ENCODE measurements at places on chromosomes 4 and X.
A peak's percentile ranks its signal among the peaks of the same experiment; 100 is the strongest.

DNA sequence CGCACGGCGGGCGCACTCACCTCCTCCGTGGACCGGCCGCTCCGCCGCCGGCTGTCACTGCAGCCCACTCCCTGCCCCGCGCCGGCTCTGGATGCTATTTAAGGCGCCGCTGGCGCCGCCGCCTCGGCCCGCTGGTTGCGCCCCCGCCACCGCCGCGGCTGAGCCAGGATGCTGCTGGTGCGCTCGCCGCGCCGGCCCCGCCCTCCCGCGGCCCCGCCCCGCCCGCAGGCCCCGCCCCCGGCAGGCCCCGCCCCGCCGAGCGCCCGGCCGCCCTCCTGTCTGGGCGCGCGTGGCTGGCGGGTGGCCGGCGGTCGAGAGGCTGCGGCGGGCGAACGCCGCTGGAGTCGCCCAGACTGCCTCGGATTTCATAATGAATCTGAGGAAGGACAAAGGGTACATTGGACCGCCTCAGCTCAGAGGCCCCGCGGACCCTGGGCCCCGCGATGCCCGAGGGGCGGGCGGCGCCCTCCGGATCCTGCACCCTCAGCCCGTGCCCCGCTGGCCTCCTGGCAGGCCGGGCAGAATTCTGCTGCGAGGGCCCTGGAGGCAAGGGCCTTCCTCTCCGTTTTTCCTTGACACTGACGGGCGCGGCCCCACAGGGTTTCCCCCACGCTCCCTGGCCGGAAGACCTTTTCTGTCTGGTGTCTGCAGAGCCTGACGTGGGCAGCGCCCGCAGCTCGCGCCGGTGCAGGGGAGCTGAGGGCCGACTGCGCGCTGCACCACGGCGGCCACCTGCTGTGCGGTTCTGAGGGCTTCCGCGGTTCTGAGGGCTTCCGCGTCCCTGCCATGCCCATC lies at the start of gene ACSL1:
Gene ACSL1 (minus strand): TSS at position 73 of the 795 bp plus-strand sequence. CDS start 22,454 bp downstream, outside the sequence.
- peak; percentile 95 for DNase-seq

GRCh38 chr4:15692602-15693001 lies 10.3 kb upstream of the BST1 start:
- no peak for DNase-seq

- DNase-seq, result no peak
These were observed 111.7 kb downstream of the NFKB1 start for GRCh38 chr4:102612824-102613366.

GRCh38 chrX:109704563-109704962 lies 28.5 kb downstream of the ACSL4 start:
- no peak for DNase-seq

GRCh38 chrX:21847342-21847741 lies 7.9 kb downstream of the MBTPS2 start:
- DNase-seq, result no peak

- DNase-seq, result no peak
These were observed 116.9 kb downstream of the RAB28 start for GRCh38 chr4:13367244-13367643.

GRCh38 chrX:16239211-16239610 lies 71.9 kb downstream of the MAGEB17 start:
- no peak for DNase-seq

DNA sequence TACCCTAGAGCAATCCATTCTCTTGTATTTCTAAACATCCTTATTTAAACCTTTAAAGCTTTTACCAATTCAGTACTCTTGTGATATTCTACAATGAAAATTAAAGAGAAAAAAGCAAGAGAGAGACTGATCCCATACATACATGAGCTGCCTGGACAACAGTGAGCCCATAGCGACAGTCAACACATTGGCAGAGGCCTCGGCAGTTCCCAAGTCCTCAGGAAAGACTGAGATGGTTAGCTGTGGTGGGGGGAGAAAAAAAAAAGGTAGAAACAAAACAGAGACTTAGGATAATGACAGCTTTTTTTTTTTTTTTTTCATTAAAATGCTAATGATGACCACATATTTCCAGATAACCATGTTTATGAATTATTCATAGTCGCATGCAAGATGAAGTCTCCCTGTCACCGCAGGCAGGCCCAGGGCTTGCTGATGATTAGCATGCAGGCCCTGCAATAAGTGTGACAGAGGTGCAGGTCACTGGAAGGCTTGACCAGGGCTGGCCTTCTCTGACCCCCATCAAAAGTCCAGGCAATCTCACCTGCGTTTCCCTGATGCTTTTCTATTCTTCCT lies 148.8 kb downstream of the APBB2 start:
- DNase-seq, result no peak

Data from left ventricle myocardium superior (tissue), 1 donor.